ENCODE measurements at places on chromosomes 1 and 21.

GRCh38 chr1:94734963-94735901, 84.9 kb upstream of the SLC44A3 start:
- DNase-seq = peak; percentile 88

DNA sequence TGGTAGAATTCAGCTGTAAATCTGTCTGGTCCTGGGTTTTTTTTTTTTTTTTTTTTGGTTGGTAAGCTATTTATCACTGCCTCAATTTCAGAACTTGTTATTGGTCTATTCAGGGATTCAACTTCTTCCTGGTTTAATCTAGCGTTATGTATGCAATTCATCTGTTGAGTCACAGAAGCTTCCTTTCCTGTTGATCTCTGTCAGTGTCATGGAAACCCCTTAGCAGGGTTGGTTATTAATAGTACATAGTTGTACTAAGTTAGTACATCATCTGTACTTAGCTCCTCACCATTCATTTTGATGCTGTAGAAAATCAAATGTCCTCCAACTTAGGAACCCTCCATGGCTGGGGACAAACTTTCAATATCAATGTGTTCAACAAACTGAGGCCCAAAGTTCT, 51.0 kb upstream of the BARHL2 start:
- DNase-seq = no peak

GRCh38 chr1:23897083-23897482, 16.1 kb downstream of the CNR2 start:
- DNase-seq = no peak

- no peak for DNase-seq
Observed at GRCh38 chr1:117181630-117182041, 29.1 kb downstream of the VTCN1 start.

Measured in non-pigmented ciliary epithelial cell (primary cell).